Fibroblast of skin of right quadriceps (primary cell): ENCODE measurements at places on chromosomes 5 and 9.

DNA sequence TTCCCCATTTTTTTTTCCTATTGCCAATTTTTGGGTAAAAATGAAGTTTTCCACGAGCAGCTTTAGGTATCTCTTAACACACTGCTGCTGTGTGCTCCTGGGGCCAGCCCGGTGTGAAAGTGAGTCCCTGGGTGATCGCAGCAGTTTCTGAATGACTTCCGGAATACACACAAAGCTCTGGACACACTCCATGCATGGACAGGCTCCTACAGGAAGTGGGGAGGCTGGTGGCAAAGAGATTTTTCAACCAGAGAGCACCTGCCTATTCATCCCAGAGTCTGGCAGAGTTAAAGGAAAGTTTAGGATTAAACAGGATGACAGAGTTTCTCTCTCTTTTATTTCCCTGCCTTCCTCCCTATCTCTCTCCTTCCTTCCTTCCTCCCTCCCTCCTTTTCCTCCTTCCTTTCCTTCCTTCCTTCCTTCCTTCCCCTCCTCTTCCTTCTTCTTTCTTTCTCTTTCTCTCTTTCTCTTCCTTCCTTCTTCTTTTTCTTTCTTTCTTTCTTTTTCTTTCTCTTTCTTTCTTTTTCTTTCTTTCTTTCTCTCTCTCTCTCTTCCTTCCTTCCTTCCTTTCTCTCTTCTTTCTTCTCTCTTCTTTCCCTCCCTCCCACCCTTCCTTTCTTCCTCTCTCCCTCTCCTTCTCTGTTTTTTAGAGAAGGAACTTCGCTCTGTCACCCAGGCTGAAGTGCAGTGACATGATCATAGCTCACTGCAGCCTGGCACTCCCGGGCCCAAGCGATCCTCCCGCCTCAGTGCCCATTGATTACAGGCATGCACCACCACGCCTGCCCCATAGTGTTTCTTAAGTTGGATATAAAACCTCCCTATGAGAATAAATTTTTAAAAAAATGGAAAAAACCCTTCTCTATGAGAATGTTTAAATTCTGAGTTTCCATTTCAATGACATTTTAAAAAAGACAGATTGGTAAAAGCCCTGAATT is 38.7 kb upstream of the UBTD2 start:
- DNase-seq, result no peak

DNA sequence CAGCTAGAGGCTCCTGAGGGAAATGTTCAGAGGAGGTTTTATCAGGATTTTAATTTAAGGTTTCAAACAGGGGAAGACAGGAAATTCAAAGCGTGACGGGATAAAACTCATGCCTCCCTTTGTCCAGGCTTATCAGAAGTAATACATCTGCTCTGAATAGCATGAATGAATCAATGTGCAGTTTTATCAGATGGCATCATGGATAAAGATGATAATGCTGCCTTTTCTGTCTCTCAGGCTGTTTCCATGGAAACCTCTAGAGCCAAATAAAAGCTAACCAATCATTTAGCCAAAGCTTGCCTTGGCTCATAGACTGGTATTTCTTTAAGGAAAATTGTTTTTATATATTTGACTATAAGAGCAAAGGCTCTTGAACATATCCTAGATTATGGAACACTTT is 16.4 kb downstream of the MFAP3 start:
- no peak for DNase-seq

- DNase-seq, result peak; percentile 77
Observed at GRCh38 chr5:108637134-108637533, 110.6 kb upstream of the FER start.

DNA sequence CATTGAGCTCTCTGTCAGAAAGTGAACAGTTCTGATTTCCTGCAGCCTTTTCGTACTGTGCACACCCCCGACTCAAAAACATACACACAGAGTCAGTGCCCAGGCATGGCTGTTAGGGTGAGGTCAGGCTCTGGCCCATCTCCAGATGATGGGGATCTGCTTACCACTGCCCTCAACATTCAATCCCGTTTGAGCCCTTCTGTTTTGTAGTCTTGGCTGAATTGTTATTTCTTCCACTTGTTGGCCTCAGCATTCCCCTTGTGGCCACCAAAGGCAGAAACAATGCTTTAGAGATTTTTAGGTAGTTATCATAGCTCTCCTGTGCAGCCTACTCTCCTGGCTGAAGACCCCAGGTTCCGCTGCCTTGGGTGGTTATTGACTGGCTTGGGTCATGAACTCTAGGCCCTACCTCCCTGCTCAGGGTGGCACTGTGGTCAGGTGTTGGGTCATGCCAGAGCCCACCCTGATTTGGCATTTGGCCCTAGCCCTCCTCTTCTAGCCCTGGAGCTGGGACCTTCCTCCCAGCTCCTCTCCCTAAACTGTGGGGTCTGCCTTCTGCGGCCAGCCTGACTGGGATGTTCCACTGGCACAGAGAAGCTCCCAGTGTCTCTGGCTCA is 7.8 kb upstream of the MYOZ3 start:
- peak; percentile 60 for DNase-seq

GRCh38 chr5:137563646-137564397 is 64.7 kb upstream of the SPOCK1 start:
- DNase-seq, result peak; percentile 98

GRCh38 chr5:1759378-1759970 is 40.2 kb downstream of the MRPL36 start:
- no peak for DNase-seq

DNA sequence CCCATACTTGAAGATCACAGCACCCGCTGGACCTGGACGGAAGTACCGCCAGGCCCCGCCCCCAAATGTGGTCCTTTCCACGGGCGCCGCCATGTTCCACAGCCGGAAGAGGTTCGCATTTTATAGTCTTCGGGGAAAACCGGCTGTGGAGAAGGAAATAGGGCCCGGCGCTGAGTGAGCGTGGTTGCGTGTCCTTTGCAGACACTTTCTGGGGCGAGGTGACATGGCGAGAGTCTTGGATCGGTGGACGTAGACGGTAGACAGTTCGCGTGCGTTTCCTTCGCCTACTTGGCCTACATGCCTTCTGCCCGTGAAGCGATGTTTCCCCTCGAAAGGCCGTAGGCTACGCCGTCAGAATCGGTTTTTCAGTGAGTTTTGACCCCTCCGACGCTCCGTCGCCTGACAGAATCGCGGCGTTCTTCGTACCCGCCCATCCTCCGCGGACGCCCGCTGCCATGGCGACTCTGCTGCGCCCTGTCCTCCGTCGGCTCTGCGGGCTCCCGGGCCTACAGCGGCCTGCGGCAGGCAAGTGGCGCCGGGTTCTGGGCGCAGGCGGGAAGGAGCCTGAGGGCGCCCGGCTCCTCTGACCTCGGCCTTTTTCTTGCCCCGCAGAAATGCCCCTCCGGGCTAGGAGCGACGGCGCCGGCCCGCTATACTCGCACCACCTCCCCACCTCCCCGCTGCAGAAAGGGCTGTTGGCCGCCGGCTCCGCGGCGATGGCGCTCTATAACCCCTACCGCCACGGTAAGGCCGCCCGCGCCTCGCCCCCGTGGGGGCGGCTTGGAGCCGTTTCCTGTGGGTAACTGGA is at the start of the genes COQ4 and TRUB2:
COQ4 (plus strand) TSS at position 436 of the 808 bp plus-strand sequence; CDS start at position 456, 20 bp downstream.
TRUB2 (minus strand) TSS at position 44 of the 808 bp plus-strand sequence; CDS start at position 5, 39 bp downstream.
- peak; percentile 95 for DNase-seq

GRCh38 chr9:17082343-17083064 is 52.3 kb upstream of the CNTLN start:
- DNase-seq, result peak; percentile 9

GRCh38 chr9:17462869-17463464 is 115.9 kb upstream of the SH3GL2 start:
- DNase-seq, result peak; percentile 61

DNA sequence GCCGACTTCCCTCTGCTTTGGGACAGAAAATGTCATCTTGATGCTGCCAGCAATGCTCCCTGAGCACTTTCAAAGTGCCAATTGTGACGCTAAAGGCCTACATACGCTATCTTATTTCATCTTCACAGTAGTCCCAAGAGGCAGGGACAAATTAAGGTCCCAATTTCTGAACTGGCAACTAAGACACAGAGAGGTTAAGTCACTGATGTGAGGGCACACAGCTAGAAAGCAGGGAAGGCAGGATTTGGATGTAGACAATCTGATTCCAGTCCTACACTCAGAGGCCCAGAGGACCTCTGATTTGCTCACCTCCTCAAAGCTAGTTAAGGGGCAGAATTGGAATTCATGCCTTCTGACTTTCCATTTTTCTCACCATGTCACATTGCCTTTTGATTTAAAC is 249.2 kb upstream of the CLINT1 start:
- no peak for DNase-seq

GRCh38 chr5:76958991-76959767 is 6.3 kb downstream of the CRHBP start:
- peak; percentile 62 for DNase-seq

DNA sequence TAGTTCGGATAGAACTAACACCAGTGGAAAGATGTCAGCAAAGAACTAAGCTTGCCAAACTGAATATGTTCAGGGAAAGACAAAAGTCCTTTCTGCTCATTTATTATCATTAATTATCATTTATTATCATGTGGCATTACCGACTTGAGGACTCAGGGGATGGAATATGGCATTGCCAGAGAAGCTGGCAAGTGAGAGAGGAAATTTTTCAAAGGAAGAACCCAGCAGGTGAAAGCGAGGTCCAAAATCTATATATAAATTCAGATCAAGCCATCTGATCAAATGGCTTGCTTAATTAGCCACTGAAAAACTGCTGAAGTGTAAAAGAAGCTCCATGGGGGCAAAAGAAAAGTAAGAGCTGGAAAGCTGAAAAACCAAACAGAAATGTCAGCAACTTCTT is 1049.6 kb upstream of the SEMA6A start:
- DNase-seq, result no peak

DNA sequence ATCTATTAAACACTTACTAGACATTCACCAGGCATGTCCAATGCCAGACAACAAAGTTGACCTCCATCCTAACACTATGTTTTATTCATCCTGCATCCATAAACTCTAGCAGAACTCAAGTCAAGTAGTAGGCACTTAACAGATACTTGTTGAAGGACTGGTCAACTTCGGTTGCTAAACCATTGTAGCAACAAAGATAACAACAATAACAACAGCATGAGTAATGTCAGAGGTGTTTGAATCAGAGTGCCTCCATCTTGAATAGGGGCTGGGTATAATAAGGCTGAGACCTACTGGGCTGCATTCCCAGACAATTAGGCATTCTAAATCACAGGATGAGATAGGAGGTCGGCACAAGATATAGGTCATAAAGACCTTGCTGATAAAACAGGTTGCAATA is 180.5 kb upstream of the ZNF462 start:
- DNase-seq, result no peak

GRCh38 chr5:31078956-31079355 is 114.5 kb upstream of the CDH6 start:
- no peak for DNase-seq

- DNase-seq, result peak; percentile 29
Observed at GRCh38 chr9:134474055-134474370, 147.8 kb downstream of the RXRA start.

- no peak for DNase-seq
Observed at GRCh38 chr5:99068944-99069650, 140.3 kb upstream of the CHD1 start.

GRCh38 chr5:44329716-44330115 is 59.5 kb downstream of the FGF10 start:
- DNase-seq, result no peak

- DNase-seq, result no peak
Observed at GRCh38 chr5:104952876-104953275, 1390.3 kb upstream of the NUDT12 start.

DNA sequence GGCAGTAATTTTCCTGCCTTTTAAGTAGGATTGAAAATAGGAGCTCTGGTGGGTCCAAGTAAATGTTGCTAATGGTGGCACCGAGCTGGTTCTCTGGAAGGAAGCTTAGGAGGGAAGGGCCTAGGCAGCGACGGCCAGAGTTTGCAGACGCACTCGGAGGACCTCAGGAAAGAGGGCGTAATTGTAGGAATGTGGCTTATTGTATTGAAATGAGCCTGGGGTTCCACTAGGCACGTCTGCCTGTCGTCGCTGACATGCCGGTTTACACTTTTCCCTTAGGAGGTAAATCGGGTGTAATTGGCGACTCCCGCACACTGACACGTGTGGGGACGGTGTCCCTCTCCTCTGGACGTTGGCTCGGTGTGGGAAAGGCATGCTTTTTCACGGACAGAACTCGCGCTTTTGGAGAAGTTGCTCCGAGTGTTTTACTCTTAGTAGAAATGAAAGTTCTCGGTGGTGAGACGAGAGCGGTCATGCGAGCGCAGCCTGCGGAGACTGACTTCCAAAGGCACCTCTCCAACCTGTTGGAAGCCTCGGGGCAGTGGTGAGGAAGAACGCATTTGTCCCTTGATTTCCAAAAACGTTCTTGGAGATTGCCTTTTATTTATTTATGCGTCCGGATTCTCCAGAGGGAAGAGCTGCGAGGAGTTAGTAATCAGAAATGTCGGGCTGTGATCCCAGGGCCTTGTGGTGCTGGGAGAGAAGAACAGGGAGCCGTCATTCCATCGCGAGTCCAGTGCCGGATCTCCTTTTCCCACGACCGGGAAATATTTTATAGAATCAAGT is 1.3 kb downstream of the NR4A3 start:
- DNase-seq, result peak; percentile 28

DNA sequence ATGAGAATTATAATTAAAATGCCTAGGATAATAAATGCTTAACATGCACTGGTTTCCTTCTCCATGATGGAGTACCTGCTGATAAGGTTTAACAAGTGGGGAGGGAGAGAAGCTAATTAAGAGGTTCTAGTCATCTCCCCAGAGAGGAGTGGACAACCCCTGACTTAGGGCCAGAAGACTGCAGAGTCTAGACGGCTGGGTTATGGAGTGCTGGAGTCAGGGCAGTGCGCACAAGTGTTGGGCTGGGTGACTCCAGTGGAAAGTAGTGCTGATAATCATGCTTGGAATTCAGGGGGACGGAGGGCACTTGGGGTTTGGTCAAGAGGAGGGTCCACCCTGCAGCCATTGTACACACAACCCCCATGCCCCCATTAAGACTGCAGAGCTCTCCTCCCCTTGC is 32.8 kb upstream of the TGFBI start:
- DNase-seq, result no peak

- DNase-seq, result no peak
Observed at GRCh38 chr9:19409401-19410194, 789 bp downstream of the ACER2 start.

DNA sequence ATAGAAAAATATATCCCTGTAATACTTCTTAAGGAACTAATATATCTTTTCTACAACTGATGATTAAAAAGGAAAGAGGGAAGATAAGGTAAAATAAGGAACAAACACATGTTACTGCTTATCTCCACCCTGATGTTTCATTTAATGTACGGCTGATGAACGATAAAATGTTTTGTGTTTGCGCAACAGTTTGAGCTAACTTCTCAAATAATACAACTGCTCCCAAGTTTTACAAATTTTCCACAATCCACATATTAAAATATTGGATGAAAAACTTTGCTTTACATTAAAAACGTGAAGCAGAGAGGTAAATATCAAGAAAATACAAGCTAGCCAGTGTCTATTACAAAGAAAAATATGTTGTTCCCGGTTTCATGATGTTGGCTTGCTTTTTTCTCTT is 21.0 kb upstream of the CSNK1G3 start:
- no peak for DNase-seq

- DNase-seq, result no peak
Observed at GRCh38 chr5:112697322-112697721, 40.4 kb upstream of the APC start.

DNA sequence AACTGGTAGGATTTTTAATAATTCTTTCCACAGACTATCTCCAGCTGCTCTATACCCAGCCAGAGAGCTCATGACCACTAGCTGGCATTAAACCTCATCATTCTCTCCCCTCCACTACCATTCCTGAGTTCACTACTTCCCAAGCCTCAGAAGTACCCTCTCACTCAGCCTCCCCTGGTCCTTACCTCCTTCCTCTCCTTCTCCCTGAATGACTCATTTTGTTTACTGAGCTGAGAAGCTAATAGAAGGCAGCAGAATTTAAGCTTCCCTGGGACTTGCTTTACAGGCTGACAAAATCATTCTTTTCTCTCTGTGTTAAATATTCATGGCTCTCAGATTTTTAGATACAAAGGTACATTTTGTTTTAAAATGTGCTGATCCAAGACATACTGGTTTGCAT is 305.4 kb downstream of the TLR4 start:
- DNase-seq, result no peak
